ENCODE measurements at places on chromosomes 11 and 22.

DNA sequence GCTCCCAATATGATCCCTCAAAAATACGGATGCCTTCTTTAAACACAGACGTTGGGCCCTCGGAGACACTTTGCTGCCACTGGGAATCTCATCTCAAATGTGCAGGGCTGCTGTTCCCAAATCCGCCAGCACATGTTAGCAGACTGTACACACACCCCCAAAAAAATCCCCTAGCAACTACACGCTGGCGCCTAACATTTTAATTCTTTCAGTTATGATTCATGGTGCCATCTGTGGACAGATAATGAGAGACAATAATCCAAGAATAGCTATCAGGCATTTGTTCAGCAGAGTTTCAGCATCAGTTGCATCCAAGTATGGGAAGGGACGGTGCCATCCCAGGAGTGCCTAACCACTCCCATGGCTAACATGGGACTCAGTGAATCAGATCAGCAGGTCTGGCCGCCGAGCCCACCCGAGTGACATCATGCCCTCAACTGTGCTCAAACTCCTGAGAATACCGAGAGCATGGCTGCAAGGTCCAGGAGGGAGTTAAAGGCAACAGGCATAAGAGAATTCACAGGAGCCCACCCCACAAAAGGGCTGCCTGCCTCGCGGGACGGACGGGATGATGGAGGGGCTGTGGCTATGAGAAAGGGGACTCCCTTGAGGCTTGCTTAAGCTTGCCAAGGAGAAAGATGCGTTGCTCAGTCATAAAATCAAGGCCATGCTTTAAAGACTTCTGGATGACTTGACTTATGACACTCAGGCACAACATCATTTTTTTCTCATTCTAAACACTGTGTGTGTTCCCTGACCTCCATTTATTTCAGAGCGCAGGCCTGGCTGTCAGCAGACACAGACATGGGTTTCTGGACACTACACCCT is 337.0 kb downstream of the SHANK2 start:
- DNase-seq, result no peak

DNA sequence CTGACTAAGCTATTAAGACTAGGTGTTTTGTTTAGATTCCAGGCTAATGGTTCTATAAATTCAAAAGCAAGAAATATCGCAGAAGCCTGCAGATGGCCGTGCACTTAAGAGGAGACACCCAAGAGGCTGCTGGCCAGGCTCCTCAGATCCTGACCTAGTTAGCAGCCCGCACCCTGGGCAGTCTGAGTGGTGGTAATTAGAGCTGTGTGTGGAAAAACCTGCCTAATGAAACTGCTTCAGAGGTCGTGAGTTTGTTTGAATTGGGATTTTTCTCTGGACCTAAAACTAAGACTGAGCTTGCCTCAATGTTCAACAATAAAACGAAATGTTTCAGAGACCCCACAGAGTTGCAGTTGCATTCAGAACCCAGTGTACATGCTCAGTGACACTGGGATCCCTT is 627.7 kb downstream of the OPCML start:
- DNase-seq, result no peak

DNA sequence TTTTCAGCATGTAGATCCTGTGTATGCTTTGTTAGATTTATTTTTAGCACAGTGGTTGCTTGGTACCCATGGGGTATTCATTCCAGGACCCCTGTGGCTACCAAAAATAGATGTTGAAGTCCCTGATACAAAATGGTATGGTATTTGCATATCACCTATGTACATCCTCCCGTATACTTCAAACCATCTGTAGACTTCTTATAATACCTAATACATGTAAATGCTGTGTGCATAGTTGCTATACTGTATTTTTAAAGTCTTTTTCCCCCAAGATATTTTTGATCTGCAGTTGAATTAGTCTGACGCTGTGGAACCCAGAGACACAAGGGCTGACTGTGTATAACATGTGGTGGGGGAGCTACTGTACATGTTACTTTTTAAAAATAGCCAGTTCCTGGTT is 101.1 kb downstream of the ATXN10 start:
- no peak for DNase-seq

DNA sequence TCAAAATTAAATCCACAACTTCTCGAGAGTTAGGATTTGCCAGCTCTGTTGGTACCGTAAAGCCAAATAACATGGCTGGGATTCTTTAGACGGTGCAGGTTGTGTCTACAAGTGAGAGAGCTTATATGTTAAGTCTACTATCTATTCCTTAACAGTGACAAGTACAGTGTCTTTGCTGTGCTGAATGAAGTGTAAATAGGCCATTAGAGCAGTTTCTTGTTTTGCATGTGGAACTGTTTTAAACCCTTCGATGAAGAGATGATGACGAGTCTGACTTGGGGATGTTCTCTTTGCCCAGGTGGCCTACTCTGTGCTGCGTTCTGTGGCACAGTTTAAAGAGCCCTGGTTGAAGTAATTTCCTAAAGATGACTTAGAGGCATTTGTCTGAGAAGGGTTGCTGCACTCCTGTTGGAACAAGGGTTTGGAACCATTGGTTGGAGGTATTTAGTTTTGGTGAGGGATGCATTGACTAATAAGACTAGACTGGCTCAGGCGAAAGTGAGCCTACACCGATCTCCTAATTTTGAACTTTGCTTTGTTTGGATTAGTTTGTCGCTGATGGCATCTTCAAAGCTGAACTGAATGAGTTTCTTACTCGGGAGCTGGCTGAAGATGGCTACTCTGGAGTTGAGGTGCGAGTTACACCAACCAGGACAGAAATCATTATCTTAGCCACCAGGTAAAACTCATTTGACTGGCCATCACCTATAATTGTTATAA is 988 bp downstream of the RPS3 start:
- no peak for DNase-seq

- DNase-seq, result no peak
Measured at GRCh38 chr11:117121176-117121575, 22.9 kb upstream of the PAFAH1B2 start.

All from HFF-Myc (cell line).